ENCODE measurements at places on chromosomes 1 and 21.

- no peak for DNase-seq
Observed at GRCh38 chr21:32322103-32322502, 23.4 kb downstream of the MRAP start.

DNA sequence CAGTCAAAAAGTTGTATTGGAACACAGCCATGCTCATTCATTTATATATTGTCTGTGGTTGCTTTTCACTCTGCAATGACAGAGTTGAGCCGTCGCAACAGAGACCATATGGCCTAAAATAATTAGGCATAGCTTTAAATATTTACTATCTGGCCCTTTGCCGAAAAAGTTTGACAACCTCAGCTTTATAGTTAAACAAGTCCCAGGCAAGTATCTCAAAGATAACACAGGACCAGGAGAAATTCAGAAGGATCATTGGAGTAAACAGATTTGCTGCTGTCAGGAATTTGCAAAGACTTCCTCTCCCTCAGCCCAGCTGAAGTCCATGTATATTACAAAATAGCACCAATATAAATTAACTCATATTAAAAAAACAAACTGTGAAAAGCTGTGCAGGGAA is 34.4 kb downstream of the NID1 start:
- no peak for DNase-seq

DNA sequence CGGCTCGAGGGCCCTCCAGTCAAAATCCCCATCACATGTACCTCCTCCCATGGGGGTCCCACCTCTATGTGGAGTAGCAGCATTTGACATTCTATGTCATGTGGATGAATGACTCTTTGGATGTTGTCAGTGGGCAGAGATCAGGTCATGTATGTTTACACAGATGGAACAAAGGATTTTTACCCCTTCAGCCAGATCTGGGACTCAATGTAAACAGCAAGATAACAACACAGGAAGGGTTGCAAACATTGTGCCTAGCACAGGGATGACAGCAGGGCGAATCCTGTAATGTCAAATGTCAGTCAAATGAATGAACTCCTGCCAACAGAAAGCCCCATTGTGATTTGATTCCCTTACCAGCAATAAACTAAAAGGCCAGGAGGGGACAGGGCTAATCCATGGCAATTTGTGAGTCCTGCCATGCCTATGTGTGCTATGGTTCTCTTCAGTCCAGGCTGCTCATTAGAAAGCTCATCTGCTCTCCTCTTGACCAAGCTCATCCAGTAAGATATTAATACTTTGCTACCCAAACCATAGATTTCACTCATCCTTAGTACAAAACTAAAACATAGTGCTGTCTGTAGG is 60.3 kb downstream of the PGBD5 start:
- DNase-seq, result no peak

DNA sequence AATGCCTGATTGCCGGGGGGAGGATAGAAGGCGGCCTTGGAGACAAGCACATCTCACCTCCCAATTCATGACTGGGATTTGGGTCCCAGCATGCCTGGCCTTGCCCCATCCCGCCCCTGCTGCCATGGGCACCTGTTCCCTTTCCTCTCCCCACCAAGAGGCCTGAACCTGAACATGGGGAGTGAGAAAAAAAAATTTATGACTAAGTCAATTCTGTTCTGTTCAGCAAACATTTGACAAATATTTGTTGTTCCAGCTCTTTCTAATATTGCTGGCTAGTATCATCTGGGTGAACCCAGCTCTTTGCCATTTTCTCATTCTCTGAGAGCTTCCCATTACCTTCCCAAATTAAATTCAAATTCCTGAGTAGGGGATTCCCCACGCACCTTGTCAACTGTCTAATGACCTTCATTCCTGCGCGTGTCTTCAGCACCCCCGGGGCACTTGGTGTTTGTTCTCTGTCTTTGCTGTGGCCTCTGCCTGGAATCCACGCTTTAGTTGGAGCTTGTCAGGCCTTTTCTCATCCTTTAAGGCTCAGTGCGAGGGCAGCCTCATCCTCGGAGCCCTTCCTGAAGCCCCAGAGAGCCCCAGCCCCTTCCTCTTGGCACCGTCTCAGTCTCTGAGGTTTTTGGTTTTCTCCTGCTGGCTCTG is 42.8 kb downstream of the ARHGEF10L start:
- DNase-seq, result no peak

GRCh38 chr1:113793878-113794834 is 18.1 kb downstream of the RSBN1 start:
- DNase-seq, result no peak

GRCh38 chr1:93588206-93588605 is 93.4 kb downstream of the BCAR3 start:
- no peak for DNase-seq

- no peak for DNase-seq
Observed at GRCh38 chr1:55052221-55053142, 13.1 kb downstream of the PCSK9 start.

DNA sequence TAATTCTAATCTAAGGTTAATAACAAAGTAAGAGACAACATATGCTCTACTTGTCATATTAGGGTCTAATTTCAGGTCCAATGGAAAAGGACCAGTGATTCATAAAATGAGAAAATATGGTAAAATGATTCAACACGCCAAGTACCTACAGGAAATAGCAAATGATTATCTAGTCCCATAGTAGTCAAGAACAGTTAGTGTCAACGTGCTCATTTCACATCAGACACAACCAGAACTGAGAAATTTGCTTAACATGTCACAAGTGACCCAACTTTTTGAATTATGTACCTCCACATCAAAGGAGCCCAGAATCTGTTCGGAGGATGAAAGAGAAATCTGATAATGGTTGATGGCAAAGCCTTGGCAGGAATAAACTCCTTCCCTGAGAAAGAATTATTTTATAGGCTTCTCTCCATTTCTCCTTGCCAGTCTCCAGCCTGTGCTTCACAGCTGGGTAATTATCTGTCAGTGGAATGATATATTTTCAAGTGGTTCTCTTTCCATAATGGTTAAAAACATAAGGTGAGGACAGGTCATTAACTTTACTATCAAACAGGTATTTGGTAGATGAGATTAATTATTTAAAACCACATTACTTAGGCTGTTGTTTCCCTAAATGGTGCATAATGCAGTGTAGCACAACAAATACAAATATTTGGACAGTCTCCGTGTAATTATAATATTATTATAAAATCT is 83.2 kb downstream of the APP start:
- no peak for DNase-seq

DNA sequence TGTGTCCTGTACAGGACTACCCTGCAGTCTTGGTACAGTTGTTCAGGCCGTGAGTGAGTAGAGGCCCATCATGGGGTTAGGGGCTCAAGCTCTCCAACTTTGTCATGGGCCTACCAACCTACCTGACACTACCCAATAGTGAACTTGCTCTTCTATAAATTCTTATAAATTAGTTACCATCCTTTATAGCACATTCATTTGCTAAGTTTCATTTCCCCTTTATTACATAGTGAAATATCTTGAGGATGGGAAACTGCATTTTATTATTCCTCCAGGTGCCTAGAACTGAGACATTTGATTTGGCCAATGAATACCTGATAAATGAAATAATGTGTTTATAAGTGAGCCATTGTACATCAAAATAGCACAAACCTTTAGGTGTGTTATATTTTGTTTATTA is 9.1 kb upstream of the CTH start:
- no peak for DNase-seq

DNA sequence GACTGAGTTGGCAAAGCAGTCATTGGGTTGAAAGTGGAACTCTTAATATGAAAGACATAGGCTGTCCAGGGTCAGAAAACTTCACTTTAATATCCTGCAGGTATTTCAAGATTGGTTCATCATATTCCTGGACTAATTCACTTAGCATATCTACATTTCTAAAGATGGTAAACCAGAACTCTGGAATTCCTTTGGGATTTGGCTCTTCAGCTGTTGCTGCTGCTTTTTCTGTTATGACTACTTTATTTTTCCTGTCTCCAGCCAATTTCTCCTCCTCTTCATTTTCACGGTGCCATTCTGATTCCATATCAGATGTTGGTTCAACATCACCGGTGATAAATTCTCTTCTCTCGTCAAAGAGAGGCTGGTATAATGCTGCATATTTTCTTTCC is 37.4 kb downstream of the CD58 start:
- no peak for DNase-seq

GRCh38 chr1:9900142-9901043 is 9.7 kb downstream of the CTNNBIP1 start:
- DNase-seq, result peak; percentile 91

DNA sequence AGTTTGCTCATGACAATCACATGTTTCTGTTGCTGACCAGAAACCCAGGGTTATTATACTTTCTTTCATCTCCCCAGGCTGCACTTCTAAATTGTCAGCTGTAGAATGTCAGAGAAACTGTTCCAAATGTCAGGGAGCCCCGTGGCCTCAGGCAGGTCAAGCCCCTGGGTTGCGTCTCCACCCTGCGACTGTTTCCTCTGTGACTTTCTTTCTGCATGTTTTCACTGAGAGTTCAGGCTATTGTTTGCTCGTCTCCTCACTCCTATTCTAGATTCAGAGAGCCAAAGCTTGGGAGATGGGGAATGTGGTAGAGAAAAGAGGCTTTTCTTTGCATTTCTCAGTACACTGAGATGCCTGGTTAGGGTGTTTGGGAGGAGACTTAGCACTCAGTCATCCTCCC is 97.4 kb downstream of the CENPF start:
- DNase-seq, result no peak

GRCh38 chr1:228166170-228166936 is 749 bp downstream of the IBA57 start:
- peak; percentile 86 for DNase-seq

DNA sequence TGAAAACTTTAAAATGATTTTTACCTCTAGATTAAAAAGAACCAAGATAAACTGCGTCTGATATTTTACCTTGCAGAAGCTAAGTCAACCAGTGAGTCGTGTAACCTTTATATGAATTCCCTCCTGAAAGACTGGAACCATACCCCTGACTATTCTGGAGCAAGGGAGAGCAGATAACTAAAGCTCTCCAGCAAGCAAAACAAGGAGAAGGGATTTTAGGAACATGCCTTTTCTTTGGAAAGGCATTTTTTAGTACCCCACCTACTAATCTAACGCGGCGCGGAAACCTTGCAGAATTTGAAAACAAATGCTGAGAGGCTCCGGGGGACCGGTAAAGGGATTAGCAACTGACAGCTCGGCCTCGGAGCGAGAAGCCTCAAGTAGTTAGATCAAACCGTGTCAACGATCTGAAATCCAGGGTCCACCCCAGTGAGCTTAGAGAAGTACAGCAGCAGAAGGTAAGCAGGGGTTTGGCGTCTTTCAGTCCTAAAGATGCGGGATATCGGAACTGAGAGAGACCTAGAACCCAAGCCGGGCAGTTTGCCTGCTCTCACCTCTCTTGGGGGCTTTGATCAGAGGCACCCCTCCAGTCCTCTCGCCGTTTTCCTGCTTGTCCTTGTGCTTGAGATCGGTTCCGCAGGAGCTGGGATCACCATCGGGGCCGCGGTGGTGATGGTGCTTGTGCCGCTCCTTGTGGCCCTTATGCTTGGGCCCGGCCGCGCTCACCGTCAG is 954 bp downstream of the RSBN1 start:
- no peak for DNase-seq

- DNase-seq, result no peak
Observed at GRCh38 chr1:117215733-117216462, 5.2 kb upstream of the VTCN1 start.

GRCh38 chr1:34212673-34213072 is 36.0 kb downstream of the C1orf94 start:
- DNase-seq, result no peak

GRCh38 chr1:18527921-18528320 is 47.2 kb downstream of the KLHDC7A start:
- no peak for DNase-seq

GRCh38 chr21:41584603-41585176 is 76.7 kb upstream of the TMPRSS2 start:
- no peak for DNase-seq

- DNase-seq, result no peak
Observed at GRCh38 chr1:4973341-4973740, 318.9 kb downstream of the AJAP1 start.

- DNase-seq, result no peak
Observed at GRCh38 chr1:219220945-219221344, 47.3 kb downstream of the LYPLAL1 start.

DNA sequence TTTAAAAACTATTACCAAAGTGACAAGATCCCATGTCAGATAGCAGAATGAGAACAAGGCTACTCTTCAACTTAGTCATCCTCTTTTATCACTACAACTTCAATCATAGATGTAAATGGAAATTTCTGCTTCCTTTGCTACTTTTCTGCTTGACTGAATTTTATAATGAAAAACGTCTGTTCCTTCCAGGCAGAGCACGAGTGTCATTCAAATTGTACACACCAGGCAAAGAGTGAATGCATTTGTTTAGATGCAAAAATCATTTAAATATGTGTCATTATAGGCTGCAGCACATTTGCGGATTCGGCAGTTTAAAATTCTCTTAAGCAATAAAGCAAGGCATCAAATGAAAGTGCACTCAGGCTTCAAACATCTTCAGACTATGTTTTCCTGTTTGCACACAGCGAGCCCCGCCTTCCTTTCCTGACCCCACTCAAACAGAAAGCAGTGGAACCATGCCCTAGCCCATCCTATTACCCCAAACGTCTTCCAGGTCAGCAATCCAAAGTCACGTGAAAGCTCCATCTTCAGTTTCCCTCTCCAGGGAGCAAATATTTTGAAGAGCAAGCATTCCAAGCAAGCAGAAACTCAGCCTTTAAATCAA is 99.6 kb downstream of the APP start:
- no peak for DNase-seq

DNA sequence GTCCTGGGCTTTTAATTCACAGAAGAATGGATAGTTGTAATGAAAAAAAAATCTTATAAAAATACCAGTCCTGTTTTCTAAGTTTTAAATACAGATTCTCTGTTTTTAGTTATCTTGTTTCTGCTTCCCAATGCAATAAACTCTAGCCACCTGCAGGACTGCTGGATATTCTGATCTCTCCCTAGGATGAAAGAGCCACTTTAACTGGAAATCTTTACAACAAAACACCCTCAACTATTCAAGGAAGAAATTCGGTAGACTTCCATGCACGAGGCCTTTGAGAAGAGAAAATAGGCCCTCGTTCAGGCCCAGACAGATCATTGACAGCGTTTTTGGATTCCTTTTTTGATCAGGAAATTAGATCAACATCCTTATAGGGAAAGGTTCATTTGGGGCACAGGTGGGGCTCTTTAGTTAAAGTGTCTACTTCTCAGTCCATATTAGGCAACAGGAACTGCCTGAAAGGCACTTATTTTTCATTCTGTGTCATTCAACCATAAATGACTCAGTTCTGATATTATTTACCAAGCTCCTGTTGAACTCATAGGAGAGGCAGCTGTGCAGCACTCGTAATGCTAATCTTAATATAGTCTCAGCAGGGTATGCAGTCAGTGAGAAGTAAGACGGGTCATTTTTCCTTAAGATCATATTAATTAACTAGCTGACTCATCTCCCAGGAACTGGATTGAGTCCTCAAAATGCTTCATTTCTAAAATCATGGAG is 71.1 kb upstream of the ERRFI1 start:
- DNase-seq, result no peak

Data from cardiac septum (tissue), 1 donor.